Glomerular endothelial cell (primary cell): ENCODE measurements at places on chromosomes 5 and 9. TPM values are rescaled to one million over a fixed set of nuclear protein-coding genes. Genes with fewer than 3 reads are reported as not detected.

The PCDHGA8 gene
- total RNA-seq = 0.92 and 2.3 TPM in 2 replicates

The INSL6 gene
- not detected in 2 replicates for total RNA-seq

DNA sequence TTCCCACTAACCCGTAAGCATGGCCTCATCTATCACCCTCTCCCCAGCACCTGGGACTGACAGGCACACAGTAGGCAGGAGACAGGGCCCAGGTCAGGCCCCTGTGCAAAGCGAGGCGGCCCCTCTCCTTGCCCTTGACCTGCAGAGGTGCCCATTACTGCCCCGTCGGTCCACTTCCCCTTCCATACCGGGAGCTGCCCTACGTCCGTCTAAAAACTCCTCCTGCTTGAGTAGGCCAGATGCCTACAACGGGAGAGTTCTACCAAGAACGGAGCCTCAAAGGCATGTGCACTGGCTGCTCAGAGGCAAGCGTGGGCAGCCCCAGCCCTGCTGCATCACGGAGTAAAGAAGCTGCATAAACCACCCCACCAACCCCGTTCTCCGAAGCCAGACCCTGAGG lies 4.6 kb upstream of the DPH7 start:
- DNase-seq = no peak

DNA sequence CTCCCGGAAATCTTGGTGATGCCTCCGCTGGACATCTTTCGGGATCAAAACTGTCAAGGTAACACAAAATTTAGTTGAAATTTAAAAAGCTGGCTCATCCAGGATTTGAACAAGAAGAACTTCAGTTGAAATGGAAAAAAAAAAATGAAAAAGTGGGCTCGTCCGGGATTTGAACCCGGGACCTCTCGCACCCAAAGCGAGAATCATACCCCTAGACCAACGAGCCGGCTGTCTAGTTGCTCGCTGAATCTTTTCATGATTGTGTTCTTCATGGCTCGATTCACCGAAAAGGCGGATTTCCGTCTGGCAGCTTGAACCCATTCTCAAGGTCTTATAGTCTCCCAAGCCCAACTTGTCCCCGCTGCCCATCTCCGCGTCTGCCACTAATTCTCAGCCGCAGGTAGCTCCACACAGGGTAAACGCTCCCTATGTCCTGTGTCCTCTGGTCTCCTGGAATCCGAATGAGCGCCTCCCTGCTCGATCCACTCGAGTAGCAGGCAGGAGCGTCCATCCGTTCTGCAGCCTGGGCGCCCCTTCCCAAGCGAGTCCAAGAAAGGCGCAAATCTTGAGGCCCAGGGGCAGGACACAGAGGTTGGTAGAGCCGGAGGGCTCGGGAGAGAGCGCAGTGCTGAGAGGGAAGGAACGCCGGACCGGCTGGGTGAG lies 16.2 kb downstream of the TRIM7 start:
- DNase-seq = no peak

GRCh38 chr5:118921866-118922265 lies 66.5 kb downstream of the DTWD2 start:
- DNase-seq = no peak
